ENCODE measurements at places on chromosomes 3 and 15. TPM values are rescaled to one million over a fixed set of nuclear protein-coding genes. Genes with fewer than 3 reads are reported as not detected.

- H3K27ac ChIP-seq: peak overlapping the region; percentile 29
- H3K4me3 ChIP-seq: no peak overlapping the region
- H3K36me3 ChIP-seq: no peaks in the 10 kb centered on the region
- no peak for DNase-seq
- H3K4me1 ChIP-seq: peaks cover 3% of the 10 kb centered on the region
Observed at GRCh38 chr3:99640214-99640851, 1.9 kb downstream of the COL8A1 start.

DNA sequence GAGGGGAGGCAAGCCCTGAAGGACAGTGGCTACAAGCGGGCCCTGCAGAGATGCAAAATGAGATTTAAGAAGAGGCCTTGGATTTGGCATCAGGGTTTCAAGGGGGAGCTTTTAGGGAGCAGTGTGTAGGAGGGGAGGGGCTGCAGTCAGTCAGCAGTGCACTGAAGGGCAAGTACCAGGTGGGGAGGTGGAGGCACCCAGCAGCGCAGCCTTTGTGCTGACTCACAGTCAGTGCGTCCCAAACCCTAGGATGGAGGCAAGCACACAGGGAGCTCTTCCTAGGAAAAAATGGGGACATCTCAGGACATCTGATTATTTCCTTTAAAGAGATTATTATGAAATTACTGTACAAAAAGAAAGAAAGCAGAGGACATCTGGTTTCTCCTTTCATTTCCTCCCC, 80.0 kb downstream of the AAGAB start:
- H3K4me1 ChIP-seq: peaks cover 48% of the 10 kb centered on the region
- DNase-seq: no peak
- H3K4me3 ChIP-seq: no peak overlapping the region
- H3K27me3 ChIP-seq: no peaks in the 10 kb centered on the region

- no peak for DNase-seq
- H3K27ac ChIP-seq: no peak overlapping the region
- no peaks in the 10 kb centered on the region for H3K36me3 ChIP-seq
- no peaks in the 10 kb centered on the region for H3K27me3 ChIP-seq
- no peak overlapping the region for H3K4me3 ChIP-seq
Observed at GRCh38 chr3:24886501-24886900, 391.9 kb upstream of the THRB start.

DNA sequence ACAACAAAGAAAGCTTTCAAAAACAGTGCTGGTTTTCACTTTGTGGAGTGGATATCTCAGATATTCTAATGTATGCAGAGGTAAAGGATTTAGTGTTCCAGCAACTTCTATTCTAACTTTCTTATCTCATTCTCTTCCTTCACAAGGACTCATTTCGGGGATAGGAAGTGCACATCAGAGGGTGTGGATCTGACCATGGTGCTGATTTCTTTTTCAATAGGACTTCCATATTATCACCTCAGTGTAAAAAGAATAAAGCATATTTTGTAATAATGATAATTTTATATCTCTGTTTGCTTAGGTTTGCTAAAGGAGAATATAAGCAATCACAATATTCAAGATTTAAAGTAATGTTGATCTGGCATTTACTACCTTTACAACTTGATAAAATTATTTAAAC, 12.5 kb upstream of the CADM2 start:
- H3K4me1 ChIP-seq: no peaks in the 10 kb centered on the region
- no peak overlapping the region for H3K4me3 ChIP-seq
- peak; percentile 17 for DNase-seq
- H3K27me3 ChIP-seq: no peaks in the 10 kb centered on the region

DNA sequence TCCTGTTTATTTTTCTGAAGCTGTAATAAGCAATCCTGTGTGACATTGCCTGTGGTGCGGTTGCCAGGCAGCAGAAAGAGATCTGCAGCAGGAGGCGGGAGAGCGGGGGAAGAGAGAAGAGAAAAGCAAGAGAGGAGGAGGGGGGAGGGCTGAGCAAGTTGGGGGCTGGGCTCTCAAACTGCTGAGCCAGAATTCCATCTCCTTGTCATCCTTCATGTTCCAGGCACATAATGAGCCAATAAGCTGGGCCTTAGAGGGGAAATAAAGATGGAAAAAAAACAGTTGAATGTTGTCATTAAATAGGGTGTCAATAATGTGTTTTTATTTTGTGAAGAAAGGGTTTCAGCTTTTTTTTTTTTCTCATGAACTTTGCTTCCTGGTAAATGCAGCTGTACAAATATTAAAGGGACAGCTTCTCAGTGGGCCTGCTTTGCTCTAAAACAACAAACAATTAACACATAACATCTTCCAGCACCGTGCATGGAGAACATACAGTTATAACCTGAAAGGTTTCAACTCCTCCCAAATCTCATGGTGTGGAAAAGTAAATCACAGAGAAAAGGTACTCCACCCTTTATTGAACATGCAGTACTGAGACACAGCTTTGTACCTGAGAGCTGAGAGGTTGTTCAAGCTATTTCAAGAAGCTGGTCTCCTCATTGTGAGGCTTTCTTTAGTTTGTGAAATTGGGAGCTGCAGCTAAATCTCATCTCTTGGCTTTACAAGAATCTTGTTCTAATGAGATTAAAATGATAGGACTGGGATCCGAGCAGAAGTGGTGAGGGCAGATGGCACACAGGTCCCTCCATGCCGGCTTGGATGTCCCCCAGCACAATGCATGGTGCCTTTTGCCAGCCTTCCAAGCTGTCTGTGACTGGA, 451.1 kb upstream of the KCNMB2 start:
- H3K27me3 ChIP-seq: no peaks in the 10 kb centered on the region
- peak; percentile 97 for DNase-seq
- H3K36me3 ChIP-seq: no peaks in the 10 kb centered on the region
- peak overlapping the region; percentile 77 for H3K27ac ChIP-seq
- peaks cover 57% of the 10 kb centered on the region for H3K4me1 ChIP-seq

DNA sequence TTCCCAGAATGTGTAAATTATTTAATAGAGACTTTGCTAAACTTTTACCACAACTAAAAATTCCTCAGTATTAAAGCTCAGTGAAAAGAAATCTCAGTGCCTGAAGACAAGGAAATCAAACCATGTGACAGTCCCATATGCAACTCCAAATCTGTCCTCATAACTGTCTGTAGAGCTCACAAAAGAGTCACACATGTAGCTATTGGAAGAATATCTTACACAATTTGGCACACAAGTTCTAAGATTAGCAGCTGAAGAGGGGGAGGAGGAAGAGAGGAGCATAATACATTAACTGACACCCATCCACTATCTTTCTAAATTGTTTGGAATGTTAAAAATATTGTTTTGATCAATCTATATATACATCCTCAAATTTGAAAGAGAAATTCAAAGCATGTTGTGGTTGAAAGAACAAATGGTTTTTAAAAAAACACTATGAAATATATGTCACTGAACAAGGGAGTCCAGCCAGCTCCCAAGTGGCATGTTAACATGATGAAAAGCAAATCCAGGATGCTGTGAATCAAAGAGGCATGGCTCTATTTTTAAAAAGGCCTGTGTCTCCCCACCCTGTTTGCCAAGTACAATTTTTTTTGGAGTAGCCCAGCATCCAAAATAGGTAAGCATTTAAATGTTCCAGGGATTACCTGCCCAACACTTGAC, 126.3 kb upstream of the NANOGP8 start:
- DNase-seq: peak; percentile 41
- no peak overlapping the region for H3K27ac ChIP-seq
- H3K36me3 ChIP-seq: peaks cover 1% of the 10 kb centered on the region
- peaks cover 8% of the 10 kb centered on the region for H3K4me1 ChIP-seq

The ATP8B4 gene
- 23.1 TPM for total RNA-seq

The TNNC1 gene
- total RNA-seq: 35.6 TPM

The CCR9 gene
- not detected for total RNA-seq

GRCh38 chr3:52593103-52593502, 56.7 kb downstream of the UQCC5 start:
- no peak overlapping the region for H3K27ac ChIP-seq
- H3K36me3 ChIP-seq: peaks cover 9% of the 10 kb centered on the region
- H3K4me1 ChIP-seq: peaks cover 3% of the 10 kb centered on the region
- no peak overlapping the region for H3K4me3 ChIP-seq
- DNase-seq: peak; percentile 5

GRCh38 chr3:426072-426471, 229.5 kb downstream of the CHL1 start:
- no peak for DNase-seq
- H3K27ac ChIP-seq: no peak overlapping the region
- peaks cover 3% of the 10 kb centered on the region for H3K4me1 ChIP-seq

The PIF1 gene
- 2.4 TPM for total RNA-seq

The PLA1A gene
- 1.8 TPM for total RNA-seq

DNA sequence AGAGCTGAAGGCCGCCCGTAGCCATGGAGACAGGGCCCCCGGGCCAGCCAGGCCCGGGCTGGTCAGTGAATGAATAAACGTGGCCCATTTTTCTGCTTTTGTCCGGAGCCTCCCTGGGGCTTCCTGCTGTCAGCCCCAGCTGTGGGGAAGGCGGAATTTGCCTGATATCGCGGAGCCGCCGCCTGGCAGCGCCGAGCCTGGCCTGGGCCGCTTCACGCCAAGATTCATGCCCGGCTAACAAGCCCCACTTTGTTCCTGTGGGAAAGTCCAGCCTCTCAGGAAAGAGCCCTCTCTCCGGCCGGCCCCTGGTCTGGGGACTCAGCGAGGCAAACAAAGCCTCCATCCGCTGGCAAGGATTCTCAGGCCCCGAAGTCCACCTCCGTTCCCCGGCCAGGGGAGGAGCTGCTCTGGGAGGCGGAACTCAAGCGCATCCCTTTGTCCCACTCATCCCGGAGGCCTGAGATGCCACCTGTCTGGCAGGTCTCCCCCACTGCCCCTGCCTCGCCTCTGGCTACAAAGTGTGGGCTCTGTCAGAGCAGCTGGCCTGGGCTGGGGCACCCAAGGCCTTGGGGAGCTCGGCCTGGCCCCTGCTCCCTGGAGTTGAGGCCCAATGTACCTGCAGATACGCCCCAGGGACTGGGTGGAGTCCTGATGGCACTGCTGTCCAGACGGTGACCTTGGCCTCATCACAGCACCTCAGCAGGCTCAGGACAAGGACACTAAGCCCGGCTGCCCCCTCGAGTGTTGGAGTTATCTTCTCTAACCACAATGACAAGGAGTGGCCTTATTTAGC, 51.6 kb upstream of the SLC6A11 start:
- no peak overlapping the region for H3K4me3 ChIP-seq
- H3K36me3 ChIP-seq: no peaks in the 10 kb centered on the region
- H3K4me1 ChIP-seq: no peaks in the 10 kb centered on the region
- H3K27me3 ChIP-seq: peaks cover 2% of the 10 kb centered on the region
- no peak for DNase-seq

Data from lung (tissue), 17 donors.